Foreskin fibroblast (primary cell): ENCODE measurements at places on chromosomes 5 and 9.

- no peak for DNase-seq
Observed at GRCh38 chr5:179762079-179762780, 29.6 kb downstream of the MAML1 start.

- peak; percentile 90 for DNase-seq
Observed at GRCh38 chr5:168366116-168366515, 74.7 kb downstream of the WWC1 start.

GRCh38 chr5:126846744-126847455, 70.0 kb downstream of the LMNB1 start:
- no peak for DNase-seq

- no peak for DNase-seq
Observed at GRCh38 chr5:161023551-161023950, 171.5 kb upstream of the ATP10B start.

DNA sequence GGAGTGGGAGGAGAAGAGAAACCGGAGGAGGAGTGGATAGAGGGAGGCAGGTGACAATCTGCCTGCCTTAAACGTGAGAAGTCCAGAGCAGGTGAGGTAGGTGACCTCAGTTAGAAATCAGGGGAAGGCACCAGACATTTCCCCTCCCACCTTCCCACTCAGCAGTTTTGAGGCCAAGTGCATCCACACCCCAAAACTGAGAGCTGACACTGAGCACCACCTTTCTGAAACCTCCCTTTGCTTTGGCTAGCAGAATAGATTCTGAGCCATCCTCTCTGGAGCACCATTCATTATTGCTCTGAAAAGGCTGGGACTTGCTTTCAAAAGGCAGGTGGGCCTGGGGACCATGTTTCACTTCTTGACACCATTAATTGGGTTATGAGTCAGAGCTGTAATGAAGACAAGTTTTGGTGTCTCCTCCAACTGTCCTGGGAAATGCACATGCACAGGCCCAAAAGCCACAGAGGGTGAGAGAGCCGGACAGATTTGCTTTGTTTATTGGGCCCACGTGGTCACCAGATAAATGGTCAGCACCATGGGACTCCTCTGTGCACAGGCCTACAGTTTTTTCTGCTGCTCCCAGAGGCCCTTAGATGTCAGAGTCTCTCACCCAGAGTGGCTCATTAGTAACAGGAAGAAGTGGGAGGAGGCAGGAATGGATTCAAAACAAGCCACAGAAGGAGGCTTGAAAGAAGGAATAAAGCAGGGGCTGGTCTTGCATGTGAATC, 314.7 kb downstream of the TLE1 start:
- no peak for DNase-seq

DNA sequence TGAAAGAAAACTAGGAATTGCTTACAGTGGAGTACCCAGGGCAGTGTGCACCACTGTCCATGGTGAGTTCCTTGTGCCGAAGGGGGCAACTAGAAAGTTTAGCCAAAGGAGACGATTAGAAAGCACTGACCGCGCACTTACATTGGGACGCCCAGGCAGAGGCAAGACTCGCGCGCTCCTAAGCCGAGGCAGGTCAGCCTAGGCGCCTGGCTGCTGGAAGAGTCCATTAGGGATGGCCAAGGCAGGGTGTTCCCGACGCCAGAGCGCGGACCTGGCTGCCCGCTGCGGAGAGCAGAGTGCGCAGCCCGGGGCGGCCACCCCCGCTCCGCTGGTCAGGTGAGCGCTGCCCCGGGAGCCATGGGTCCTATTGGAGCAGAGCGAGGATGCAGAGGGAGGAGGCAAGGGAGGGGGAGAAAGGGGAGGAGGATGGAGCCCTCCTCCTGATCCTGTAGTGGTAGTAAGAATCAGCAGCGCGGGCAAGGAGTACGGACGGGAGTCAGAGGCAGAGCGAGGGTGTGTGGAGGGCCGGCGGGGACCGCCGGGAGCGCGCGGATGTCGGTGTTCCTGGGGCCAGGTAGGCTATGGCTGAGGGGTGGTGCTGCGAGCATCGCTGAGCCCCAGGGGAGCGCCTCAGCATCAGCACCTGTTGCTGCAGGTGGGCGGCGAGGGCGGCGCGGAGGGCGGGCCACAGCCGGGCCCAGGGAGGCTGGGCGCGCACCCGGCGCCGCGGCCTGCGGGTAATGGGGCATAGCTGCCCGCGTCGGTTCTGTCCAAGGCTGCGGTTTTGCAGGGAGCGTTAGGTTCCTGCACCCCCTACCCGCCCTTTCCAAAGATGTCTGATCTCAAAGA, at the start of gene ADGRV1:
TSS of gene ADGRV1 (plus strand) at position 454 of the 849 bp plus-strand sequence. CDS start at position 553, 99 bp downstream.
- peak; percentile 61 for DNase-seq

DNA sequence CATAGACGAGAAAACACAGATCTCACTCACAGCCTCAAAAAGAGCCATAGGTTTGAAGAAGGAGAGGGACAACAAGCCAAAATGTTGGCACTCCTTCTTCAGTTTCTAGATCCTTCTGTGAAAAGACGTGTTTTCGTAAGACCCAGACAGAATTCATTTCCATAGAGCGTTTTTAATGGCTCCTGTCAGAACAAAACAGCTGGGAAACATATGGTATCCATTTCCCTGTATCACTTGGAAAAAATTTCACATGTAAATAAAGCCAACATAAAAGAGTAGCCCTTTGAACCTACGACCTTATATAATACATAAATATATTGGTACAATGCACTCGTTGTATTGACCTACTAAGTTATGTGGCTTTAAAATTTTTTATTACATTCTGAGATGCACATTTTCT, 108.1 kb downstream of the SNCAIP start:
- peak; percentile 34 for DNase-seq

DNA sequence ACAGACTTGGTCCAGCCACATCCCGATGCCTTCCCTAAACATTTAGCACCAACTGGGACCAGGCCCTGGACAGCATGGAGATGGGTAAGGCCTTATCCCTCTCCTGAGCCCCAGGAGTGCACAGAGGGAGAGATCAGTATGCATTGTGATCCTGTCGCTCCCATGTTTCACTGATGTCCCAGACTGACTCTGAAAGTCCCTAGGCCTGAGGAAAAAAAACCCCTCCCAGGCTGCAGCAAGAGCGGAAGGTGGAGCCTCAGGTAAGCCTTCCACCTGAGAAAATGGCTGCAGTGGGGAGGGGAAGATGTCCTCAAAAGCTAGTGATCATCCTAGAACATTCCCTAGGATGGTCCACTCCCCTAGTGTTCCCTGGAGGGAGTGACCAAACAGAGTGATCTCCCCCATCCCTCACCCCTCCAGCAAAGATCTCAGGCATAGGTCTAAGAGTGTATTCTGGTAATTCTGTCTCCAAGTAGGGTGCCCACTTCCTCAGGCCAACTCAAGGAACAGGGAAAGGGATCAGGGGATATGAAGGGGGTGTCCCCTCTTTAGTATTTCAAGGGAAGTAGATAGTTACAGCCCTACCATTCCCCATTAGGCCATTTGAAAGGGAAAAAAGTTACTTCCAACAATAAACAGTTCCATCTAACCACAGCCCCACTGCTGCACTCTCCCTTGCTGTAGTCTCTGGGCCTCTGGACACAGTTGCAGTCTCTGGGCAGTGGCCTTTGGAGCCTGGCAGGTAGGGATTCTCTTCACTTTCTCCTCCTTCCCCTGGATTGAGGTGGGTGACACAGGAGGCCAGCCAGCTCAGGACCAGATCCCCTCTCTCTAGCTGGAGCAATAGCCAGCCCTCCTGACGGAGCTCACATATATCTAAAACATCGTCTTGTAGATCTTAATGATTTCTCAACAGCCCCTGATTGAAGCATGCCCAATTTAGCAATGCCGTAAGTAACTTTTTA, 6.8 kb upstream of the CXXC5 start:
- DNase-seq, result peak; percentile 12

DNA sequence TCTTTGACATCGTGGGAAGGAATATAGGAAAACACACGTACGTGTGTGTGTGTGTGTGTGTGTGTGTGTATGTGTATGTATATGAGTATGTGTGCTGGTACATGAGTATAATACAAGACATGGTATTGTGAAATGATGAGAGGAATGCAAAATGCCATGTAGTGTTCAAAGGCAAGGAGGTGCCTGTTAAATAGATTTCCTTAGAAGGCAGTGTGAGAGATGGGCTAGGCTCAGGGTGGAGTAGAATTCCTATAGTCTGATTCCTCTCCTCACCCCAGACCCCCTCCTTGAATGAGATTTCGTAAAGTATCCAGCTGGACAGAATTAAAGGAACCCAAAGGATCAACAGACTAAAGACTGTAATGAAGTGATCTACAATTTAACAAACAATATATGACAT, 11.1 kb downstream of the GPR21 start:
- peak; percentile 66 for DNase-seq

GRCh38 chr9:77945798-77946197, 85.8 kb downstream of the GNAQ start:
- DNase-seq, result no peak

DNA sequence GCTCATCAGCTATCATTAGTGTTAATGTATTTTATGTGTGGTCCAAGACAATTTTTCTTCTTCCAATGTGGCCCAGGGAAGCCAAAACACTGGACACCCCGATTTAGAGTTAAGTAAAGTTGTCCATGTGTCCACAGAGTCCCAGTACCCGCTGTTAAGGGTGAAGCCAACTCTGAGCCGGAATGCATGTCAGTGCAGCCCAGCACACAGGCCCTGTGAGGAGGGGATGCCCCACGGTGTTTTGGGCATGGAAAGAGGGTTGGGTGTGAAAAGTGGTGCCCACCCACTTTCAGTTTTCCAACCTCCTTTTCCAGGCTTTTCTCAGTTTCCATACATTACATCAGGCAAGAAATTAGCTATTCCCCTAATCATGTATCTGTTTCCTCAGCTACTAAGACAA, 24.4 kb downstream of the SHC3 start:
- DNase-seq, result no peak

- DNase-seq, result no peak
Observed at GRCh38 chr9:84953797-84954705, 284.5 kb downstream of the NTRK2 start.

DNA sequence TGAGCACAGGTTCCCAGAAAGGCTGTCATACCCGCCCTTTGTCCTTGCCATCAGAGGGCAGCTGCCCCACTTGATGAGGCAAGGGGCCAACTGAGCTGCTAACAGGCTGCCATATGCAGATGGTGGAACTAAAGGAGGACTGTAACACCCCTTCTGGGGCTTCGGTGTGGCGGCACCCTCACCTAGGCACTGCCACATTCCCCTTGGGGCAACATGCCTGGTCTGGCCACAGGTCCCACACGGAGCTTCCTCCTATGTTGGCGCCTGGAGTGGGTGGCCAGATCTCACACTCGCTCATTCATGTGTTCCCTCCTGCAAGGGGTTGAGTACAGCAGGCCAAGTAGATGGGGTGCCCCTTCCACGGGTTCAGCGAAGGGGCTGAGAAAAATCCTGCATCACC, 777.4 kb upstream of the CHD1 start:
- no peak for DNase-seq

DNA sequence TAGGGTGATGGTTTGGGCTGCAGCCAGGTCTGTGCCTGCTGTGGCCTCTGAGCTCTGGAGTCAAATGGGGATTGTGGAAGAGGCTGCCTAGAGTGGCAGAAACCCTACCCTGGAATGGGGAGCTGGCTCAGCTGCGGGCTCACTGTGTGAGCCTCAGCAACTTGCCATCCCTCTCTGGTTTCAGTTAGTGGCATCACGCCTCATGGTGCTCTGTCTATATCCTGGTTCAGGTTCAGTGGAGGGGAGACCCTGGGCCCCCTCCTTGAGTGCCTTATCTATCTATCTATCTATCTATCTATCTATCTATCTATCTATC, 132.6 kb downstream of the PHF2 start:
- no peak for DNase-seq

DNA sequence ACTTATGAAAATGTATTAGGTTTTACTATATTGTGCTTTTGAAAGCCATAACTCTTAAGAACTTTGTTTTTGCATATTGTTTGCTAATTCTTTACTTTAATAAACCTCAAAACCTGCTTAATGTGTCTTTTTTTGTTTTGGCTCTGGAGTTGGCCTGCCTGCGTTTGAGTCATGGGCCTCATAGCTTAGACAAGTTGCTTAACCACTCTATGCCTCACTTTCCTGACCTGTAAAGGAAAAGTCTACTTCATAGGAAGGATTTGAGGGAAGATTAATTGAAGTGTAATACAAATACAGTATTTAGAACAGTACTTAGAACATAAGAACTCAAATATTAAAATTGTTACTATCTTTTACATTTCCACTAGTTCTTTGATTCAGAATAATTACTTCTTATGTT, 10.3 kb downstream of the SMIM32 start:
- DNase-seq, result no peak

DNA sequence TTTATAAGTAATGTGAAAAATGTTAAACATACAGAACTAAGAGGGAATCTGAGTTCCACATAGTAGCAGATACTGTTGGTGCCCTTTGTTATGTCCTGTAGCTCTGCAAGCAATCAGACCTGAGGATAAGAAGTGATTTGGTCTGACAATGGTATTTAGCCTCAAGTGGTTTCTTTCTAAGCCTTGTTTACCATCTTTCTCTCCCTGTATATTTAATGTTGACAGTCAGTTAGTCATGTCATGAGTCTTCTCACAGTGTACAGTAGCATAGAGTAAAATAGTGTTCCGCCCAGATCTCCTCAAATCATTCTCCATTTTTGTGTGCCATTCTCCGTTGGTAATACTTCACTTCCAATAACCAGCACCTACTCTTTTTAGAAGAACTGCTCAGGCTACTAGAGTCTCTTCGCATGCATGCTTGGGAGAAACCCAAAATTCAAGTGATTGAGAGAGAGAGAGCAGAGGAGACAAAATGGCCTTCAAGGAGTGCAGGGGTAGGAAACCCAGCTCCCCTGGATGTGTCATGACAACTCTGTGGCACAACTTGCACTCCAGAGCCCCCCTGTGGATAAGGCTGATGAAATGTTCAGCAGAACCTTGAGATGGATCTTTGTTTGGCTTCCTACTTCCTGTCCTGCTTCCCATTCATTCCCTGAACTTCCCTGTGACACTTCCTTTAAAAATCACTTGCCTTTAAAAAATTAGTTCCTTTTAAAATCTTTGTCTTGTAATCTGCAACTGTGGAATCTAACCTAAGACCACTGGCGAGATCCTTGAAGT, 129.2 kb upstream of the FST start:
- DNase-seq, result no peak

- peak; percentile 63 for DNase-seq
Observed at GRCh38 chr9:136631038-136632000, 31.4 kb upstream of the EGFL7 start.

- DNase-seq, result no peak
Observed at GRCh38 chr9:105275938-105276337, 31.5 kb downstream of the SLC44A1 start.

- no peak for DNase-seq
Observed at GRCh38 chr9:80885894-80886293, 803.5 kb downstream of the TLE1 start.

DNA sequence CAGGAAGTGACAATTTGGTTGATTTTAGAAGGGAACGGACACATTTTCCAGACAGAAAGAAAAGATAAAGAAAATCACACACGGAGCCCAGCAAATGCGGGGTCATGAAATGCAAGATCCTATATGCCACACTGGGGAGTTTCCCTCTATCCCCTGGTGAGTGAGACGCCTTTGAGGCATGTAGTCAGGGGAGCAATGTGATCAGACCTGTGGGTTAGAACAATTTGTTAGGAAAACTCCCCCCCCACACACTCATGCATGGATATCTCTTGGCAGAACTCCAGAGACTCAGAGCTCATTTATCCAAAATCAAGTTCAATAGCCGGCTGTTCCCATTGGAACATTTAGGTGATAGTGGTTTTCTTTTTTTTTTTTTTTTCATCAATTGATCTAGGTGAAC, 71.7 kb upstream of the TRIO start:
- DNase-seq, result no peak

- peak; percentile 94 for DNase-seq
Observed at GRCh38 chr5:53023969-53024368, 34.8 kb downstream of the ITGA2 start.

- DNase-seq, result peak; percentile 40
Observed at GRCh38 chr9:93670208-93671019, 94.0 kb downstream of the PHF2 start.
